ENCODE measurements at places on chromosomes 5 and 9. TPM values are rescaled to one million over a fixed set of nuclear protein-coding genes. Genes with fewer than 3 reads are reported as not detected.
A peak's percentile ranks its signal among the peaks of the same experiment; 100 is the strongest.

- peak; percentile 84 for DNase-seq
Measured at GRCh38 chr5:181261320-181262049, 542 bp upstream of the TRIM52 start.

LEAP2 gene
- total RNA-seq: 8.1 TPM

DNA sequence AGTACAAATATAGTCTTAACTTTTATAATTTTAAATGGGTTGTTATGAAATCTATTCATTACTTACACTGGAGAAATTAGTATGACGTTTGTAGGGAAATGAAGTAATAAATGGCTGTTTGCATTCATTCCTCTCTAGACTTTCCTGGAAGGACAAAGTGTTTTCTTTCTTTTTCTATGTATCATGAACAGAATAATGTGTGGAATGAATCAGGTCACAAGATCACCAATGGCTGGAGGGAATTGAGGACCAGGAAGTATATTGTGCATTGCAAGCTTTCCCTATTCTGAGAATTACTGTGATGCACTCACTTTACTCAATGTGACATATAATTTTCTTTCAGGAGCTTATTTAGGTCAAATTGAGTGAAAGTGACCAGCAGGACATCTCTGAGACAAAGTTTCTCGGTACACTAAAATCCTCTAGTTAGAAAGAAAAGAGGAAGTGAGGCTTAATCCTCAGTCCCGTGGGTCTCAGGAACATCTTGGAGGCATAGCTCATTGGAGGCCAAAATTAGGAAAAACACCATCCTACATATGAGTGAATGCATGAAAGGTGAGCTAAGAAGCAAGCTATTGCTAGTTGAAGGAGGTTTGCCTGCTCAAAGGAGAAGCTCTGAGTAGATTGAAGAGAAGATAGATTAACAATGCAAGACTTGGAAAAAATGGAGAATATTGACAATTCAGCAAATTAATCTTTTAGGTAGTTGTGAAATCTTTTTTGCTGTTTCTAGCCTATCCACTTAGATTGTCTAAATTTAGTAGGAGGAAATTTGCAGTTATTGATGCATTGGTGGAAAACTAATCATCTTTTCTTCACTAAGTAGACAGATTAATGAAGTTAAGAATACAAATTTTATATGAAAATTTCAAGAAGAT lies 28.0 kb downstream of the ERAP2 start:
- no peak for DNase-seq

SPATA6L gene
- 1.9 TPM for total RNA-seq

DNA sequence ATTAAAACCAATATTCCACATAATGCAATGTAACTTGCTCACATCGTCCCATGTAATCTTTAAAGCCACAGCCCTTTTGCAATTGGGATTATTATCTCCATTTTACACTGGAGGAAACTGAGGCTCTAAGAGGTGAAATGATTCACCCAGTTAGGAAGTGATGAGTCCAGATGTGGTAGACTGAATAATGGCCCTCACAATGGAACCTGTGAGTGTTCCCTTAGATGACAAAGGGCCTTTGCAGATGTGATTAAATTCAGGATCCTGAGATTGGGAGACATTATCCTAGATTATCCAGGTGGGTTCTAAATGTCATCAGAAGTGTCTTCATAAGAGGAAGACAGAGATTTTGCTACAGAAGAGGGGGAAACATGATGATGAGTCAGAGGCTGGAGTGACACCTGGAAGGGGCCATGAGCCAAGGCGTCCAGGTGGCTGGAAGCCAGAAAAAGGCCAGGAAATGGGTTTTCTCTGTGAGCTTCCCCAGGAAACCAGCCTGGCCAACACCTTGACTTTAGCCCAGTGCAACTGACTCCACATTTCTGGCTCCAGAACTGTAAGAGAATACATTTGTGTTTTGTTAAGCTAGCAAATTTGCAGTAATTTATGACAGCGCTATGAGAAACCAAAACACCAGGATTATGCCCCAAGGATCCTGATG lies 139.1 kb downstream of the KCNIP1 start:
- DNase-seq: no peak

GRCh38 chr5:1366514-1366913 lies 21.6 kb upstream of the CLPTM1L start:
- DNase-seq: no peak

GLRA1 gene
- total RNA-seq: not detected

DNA sequence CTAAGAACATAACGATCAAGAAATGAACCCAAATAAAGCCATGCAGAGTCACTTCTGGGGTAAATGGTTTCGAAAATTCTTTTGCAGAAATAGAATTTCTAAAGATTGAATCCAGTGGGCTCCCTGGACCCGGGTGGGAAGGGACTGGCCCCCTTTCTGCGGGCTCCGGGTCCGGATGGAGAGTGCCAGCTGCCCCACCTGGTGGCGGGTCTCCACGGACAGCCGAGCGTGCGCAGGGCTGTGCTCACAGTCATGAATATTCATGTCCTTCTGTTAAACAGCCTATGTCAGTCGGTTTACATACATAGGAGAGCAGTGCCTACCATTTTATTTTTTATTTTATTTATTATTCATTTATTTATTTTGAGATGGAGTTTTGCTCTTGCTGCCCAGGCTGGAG lies 4.7 kb upstream of the PPP1R26 start:
- DNase-seq: no peak

GRCh38 chr9:116566677-116567488 lies 120.2 kb upstream of the TRIM32 start:
- no peak for DNase-seq

DNA sequence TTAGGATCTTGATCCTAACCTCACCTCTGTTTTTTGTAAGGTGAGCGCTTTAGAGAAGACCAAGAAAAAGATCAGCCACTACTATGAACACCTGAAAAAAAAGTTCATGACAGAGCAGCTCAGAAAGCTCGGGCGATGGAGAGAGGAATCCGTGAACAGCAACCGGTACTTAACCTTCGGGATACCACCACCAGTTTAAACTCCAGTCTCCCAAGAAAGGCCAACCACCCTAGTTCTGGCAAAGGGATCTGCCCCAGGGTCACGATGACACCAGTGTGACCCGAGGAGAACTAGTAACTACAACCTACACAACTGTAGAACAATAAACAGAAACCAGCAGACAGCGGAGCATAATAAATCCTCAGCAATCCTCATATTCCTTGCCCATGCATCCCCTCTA lies 8.5 kb downstream of the C5orf52 start:
- no peak for DNase-seq

NMUR2 gene
- total RNA-seq: not detected

DNA sequence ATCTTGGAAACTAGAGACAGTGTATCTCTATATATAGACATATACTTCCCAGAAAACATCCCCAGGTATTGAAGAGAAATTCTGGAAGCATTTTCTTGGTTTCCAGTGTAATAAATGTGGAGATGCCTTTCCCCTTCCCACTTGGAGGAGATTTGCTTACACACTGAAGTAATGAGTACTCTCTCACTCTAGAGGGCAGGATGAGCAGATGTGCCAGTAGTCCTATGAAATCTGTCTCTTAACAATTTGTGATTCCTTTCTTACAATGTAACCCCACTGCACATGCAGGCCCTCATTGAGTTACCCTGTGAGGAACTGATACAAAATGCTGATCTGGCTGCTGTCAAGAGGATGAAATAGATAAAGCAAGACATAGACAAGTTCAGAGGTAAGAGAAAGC lies 567.2 kb downstream of the SLCO4C1 start:
- no peak for DNase-seq

GRCh38 chr5:118076490-118076889 lies 911.9 kb downstream of the DTWD2 start:
- DNase-seq: no peak

- DNase-seq: peak; percentile 20
Measured at GRCh38 chr5:72268753-72269410, 51.2 kb downstream of the MRPS27 start.

GRCh38 chr9:84310883-84311282 lies 29.7 kb downstream of the SLC28A3 start:
- DNase-seq: no peak

LHX3 gene
- total RNA-seq: not detected

- no peak for DNase-seq
Measured at GRCh38 chr9:112867275-112867991, 23.2 kb downstream of the SLC46A2 start.

DNA sequence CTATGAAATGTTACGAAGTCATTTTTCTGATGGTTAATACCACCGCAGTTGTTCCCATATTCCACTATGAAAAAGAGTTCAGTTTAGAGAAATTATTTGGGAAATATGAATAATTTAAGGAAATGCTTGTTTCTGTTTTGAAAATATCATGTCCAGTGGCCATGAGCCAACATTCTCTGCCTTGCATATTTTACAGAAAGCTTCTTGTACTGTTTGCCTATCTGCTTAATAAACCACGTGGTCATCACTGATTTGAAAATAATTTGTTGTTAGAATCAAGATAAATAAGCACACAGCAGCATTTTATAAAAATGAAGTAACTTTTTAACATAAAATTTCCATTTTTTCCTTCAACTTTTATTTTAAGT lies 381.5 kb upstream of the CDH18 start:
- DNase-seq: no peak

DNA sequence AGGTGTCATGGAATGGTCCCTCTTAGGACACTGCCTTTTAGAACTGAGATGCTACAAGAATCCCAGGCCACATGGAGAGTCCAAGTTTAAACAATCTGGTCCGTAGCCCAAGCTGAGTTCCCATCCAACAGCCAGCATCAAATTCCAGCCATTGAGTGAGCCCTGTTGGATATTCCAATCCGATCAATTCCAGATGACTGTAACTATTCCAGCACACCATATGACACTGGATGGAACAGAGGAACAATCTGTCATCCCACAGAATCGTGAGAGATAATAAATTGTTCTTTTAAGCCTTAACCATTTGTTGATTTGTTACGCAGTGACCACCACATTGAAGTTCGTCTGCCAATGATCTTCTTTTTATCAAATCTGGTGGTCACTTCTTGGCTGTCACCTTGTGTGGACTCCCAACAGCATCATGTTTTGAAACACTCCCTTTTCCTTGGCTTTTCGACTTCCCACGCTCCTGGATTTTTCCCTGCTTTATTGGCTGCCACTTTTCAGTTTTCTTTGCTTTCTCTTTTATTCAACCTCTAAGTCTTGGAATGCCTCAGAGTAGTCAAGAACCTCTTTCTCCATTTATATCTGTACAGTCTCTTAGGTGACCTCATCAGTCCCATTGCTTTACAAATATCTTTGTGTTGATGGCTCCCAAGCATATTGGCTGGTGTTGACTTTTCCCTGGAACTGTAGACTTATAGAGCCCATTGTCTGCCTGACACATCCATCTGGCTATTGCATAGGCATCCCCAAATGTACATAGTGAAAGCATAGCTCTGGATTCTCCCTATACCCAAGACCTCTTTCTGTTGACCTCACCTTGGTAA lies 46.1 kb downstream of the TNFSF15 start:
- no peak for DNase-seq

DNA sequence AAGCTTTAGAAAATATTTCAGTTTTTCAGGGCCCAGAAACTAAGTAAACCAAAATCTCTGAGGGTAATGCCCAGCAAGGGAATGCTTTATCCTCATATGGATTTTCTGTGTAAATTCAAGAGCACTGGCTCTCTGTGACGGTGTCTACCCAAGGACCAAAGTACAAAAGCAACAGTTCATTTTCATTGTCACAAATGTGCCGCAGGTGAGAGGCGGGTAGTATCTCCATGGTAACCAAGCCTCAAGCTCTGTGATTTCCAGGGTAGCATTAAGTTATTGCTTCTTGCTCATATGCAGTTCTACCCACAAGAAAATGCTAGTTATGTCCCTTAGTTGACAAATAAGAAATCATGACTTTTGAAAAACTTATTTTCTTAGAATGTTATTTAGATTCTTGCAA lies 164.3 kb downstream of the MTRR start:
- DNase-seq: no peak

SUB1 gene
- 214 TPM for total RNA-seq

DNA sequence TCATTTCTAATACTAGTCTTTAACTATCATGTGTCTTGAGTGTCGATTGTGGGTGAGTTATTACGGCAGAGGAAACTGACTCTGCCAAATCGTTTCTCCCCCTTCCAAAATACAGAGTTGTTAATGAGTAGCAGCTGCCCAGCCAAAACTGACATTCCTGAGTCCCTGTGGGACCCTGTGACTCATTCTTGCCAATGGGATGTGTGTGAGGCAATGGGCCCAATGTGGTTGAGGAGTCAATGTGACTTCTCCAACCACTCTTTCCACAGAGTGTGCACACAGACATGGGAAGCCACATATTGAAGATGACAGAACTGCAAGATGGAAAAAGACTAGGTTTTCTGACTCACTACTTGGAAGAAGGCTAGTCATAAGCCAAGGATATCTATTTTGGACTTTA lies 434.7 kb downstream of the DTWD2 start:
- DNase-seq: no peak

- no peak for DNase-seq
Measured at GRCh38 chr5:110329955-110330525, 396.4 kb downstream of the TMEM232 start.

SLC1A1 gene
- total RNA-seq: 1.00 TPM

DNA sequence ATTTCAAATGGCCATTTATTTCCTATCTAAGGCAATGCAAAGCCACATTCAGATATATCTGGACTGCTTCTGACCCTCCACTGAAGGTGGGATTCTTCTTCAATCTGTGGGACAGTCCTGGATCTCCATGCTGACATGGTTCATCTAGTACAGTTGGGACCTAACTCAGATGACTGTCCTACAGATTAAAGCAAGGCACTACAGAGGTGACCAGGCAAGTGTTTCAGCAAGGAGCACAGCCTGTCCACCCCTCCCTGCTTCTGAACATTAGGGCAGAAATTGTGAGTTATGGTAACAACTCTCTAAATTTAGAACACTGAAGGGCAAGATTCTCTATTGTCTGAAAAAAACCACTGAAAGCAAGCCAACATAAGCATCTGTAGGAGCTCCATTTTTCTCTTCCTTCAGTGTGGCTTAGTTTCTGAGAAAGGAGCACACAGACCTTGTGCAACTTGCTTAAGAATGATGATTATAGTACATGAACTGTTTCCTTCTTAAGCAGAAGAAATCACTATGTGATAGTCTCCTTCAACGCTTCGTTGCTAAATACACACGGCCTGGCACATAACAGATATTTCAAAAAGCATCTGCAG lies 62.9 kb upstream of the BARX1 start:
- no peak for DNase-seq

DNA sequence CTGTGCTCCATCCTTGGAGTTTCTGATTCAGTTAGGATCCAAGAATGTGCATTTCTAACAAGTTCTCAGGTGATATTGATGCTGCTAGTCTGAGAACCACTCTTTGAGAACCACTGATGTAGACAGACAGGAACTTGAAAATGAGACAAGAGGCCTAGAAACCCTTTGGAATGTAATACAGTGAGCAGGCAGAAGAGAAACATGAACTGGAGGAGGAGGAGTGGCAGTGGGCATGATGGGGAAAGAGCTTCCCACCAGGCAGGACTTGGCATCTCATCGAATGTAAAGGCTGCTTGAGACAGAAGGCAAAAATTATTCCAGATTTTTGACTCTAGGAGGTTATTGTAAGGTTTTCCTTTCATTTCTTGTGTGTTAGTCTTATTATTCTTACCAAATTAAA lies 295.8 kb upstream of the SGCD start:
- no peak for DNase-seq
